Spleen (tissue), 13 donors: ENCODE measurements at places on chromosomes 3 and 15. TPM values are rescaled to one million over a fixed set of nuclear protein-coding genes. Genes with fewer than 3 reads are reported as not detected.

PLOD2 gene
- 10.7 TPM for total RNA-seq

WHAMM gene
- 12.8 TPM for total RNA-seq

C3orf22 gene
- total RNA-seq = not detected

STRA6 gene
- not detected for total RNA-seq

CD86 gene
- 19.5 TPM for total RNA-seq

GDPGP1 gene
- total RNA-seq = 7.3 TPM

SLC27A2 gene
- 0.19 TPM for total RNA-seq

CHRNA3 gene
- 0.66 TPM for total RNA-seq

CFAP100 gene
- total RNA-seq = not detected

BOC gene
- 8.8 TPM for total RNA-seq

C15orf61 gene
- total RNA-seq = 10.0 TPM

TRH gene
- total RNA-seq = not detected

TUSC7 gene
- not detected for total RNA-seq

NTRK3 gene
- total RNA-seq = 3.0 TPM

MASP1 gene
- total RNA-seq = 1.9 TPM

DNA sequence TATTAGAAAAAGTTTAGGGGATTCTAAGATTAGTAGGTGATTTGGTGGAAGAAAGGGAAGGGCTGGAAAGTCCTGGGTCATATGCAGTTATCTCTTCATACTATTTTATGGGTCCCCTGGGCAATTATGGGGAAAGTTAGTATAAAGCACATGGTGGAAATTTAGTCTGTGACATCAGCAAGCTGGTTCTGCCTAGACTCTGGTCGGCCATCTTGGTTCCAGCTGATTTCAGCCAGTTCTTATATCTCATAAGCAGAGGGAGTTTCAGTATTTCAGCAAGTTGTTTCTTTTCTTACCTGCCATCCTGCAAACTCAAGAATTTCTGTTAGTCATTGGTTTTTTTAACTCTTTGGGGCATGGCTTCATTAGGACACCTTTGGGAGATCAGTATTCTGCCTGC lies 1.0 kb upstream of the LYZL4 start:
- H3K27ac ChIP-seq = no peak overlapping the region
- H3K27me3 ChIP-seq = no peaks in the 10 kb centered on the region
- no peaks in the 10 kb centered on the region for H3K36me3 ChIP-seq
- no peaks in the 10 kb centered on the region for H3K4me1 ChIP-seq

- H3K36me3 ChIP-seq = peaks cover 23% of the 10 kb centered on the region
- H3K4me1 ChIP-seq = peaks cover 4% of the 10 kb centered on the region
- no peak overlapping the region for H3K4me3 ChIP-seq
These were observed 59.7 kb downstream of the SETD2 start for GRCh38 chr3:47104259-47104658.

GRCh38 chr3:32453346-32453745 lies 49.3 kb downstream of the CMTM6 start:
- peaks cover 14% of the 10 kb centered on the region for H3K36me3 ChIP-seq
- H3K4me1 ChIP-seq = peaks cover 10% of the 10 kb centered on the region
- no peaks in the 10 kb centered on the region for H3K27me3 ChIP-seq

DNA sequence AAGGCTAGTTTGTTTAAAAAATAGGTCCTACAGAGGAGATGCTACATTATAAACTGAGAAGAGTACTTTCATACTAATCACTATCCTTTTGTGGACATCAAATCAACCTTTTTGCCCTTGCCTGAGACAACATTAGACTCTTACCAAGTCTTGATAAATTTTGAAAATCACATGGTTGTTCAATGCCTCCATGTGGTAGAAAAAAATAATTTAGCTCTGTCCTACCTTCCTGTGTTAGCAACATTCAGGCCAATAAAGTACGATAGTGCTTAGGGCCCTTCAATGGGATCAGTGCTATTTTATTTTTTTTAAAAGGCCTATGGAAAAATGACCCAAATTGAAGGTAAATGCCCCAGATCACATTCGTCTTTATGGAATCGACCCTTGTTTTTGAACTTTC lies 5.0 kb upstream of the UBE2E1 start:
- no peak overlapping the region for H3K4me3 ChIP-seq
- no peaks in the 10 kb centered on the region for H3K36me3 ChIP-seq
- H3K27me3 ChIP-seq = no peaks in the 10 kb centered on the region
- H3K4me1 ChIP-seq = peaks cover 9% of the 10 kb centered on the region
- no peak overlapping the region for H3K27ac ChIP-seq
- DNase-seq = no peak

GRCh38 chr3:160780245-160780644 lies 24.2 kb downstream of the PPM1L start:
- H3K27ac ChIP-seq = no peak overlapping the region
- H3K4me1 ChIP-seq = peaks cover 3% of the 10 kb centered on the region
- H3K36me3 ChIP-seq = no peaks in the 10 kb centered on the region
- no peak for DNase-seq
- no peaks in the 10 kb centered on the region for H3K27me3 ChIP-seq

- H3K36me3 ChIP-seq = peaks cover 12% of the 10 kb centered on the region
- H3K27ac ChIP-seq = peak overlapping the region; percentile 93
- H3K4me1 ChIP-seq = peaks cover 65% of the 10 kb centered on the region
These were observed 12.9 kb downstream of the VPS18 start for GRCh38 chr15:40906991-40907802.

- no peaks in the 10 kb centered on the region for H3K36me3 ChIP-seq
- no peak for DNase-seq
- no peaks in the 10 kb centered on the region for H3K27me3 ChIP-seq
- no peak overlapping the region for H3K4me3 ChIP-seq
- no peaks in the 10 kb centered on the region for H3K4me1 ChIP-seq
These were observed 23.3 kb upstream of the BUB1B start for GRCh38 chr15:40137303-40138200.

- no peaks in the 10 kb centered on the region for H3K36me3 ChIP-seq
- H3K27me3 ChIP-seq = no peaks in the 10 kb centered on the region
- H3K27ac ChIP-seq = no peak overlapping the region
- DNase-seq = no peak
- no peak overlapping the region for H3K4me3 ChIP-seq
- no peaks in the 10 kb centered on the region for H3K4me1 ChIP-seq
These were observed 298.3 kb downstream of the ZBTB20 start for GRCh38 chr3:114848643-114849350.

DNA sequence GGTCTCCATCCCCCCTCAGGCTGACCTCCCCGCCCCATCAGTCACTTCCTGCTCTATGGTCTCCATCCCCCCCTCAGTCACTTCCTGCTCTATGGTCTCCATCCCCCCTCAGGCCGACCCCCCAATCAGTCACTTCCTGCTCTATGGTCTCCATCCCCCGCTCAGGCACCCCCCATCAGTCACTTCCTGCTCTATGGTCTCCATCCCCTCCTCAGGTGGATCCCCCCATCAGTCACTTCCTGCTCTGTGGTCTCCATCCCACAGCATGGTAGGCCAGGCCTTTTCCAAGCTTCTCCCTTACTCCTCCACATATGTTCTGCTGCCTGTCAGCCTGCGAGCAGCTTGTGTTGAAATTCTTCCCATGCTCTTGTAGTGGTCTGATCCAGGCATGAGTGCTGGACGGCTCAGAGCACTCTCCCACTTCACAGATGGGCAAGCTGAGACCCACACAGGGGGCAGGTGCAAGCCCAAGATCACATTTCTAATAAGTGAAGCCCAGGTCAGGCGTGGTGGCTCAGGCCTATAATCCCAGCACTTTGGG lies 36.8 kb downstream of the BDH1 start:
- H3K4me3 ChIP-seq = no peak overlapping the region
- DNase-seq = no peak
- H3K27ac ChIP-seq = no peak overlapping the region
- peaks cover 11% of the 10 kb centered on the region for H3K36me3 ChIP-seq
- H3K4me1 ChIP-seq = peaks cover 5% of the 10 kb centered on the region
- H3K27me3 ChIP-seq = no peaks in the 10 kb centered on the region

- no peaks in the 10 kb centered on the region for H3K36me3 ChIP-seq
- H3K27me3 ChIP-seq = no peaks in the 10 kb centered on the region
- no peak overlapping the region for H3K4me3 ChIP-seq
These were observed 207.7 kb upstream of the ATP11B start for GRCh38 chr3:182585532-182586150.

DNA sequence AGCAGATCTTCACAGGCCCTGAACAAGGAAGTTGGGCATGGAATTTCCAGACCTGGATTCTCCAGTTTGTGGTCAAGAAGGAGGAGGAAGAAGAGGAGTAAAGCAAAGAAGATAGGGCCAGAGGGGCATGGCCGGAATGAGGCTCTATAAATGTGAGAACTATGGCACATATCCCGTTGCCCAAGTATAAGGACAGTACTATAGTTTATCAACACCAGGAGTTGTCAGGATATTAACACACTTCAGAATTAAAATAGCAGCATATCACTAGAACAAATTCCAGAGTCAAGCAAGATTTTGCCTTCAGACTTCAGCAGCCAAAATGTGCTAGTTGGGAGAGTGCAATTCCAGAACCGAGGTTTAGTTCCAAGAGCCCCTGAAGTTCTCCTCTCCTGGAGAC lies 38.4 kb upstream of the PHLDB2 start:
- DNase-seq = no peak
- no peak overlapping the region for H3K4me3 ChIP-seq
- H3K27ac ChIP-seq = no peak overlapping the region
- no peaks in the 10 kb centered on the region for H3K36me3 ChIP-seq

- no peak for DNase-seq
- H3K36me3 ChIP-seq = no peaks in the 10 kb centered on the region
- H3K27ac ChIP-seq = no peak overlapping the region
- no peak overlapping the region for H3K4me3 ChIP-seq
- H3K27me3 ChIP-seq = no peaks in the 10 kb centered on the region
- no peaks in the 10 kb centered on the region for H3K4me1 ChIP-seq
These were observed 9.1 kb downstream of the GHRL start for GRCh38 chr3:10283638-10284037.

DNA sequence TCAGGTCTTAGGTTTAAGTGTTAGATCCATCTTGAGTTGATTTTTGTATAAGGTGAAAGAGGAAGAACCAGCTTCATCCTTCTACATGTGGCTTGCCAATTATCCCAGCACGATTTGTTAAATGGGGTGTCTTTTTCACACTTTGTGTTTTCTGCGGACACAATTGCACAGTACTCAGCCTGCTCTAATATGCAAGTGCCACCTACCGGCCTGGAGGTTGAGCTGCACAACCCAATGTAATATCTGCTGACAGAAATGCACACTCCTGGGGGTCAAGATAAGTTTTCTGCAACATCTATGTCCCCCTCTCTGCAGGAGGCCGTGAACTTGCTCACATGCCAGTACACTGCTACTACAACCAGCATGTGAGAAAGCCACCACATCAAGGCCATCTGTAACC lies 791.9 kb upstream of the ROBO1 start:
- no peaks in the 10 kb centered on the region for H3K4me1 ChIP-seq
- no peak for DNase-seq
- H3K36me3 ChIP-seq = no peaks in the 10 kb centered on the region
- H3K27me3 ChIP-seq = no peaks in the 10 kb centered on the region

GRCh38 chr15:69718916-69719315 lies 266.3 kb downstream of the RPLP1 start:
- H3K27me3 ChIP-seq = no peaks in the 10 kb centered on the region
- H3K4me3 ChIP-seq = no peak overlapping the region
- H3K4me1 ChIP-seq = peaks cover 34% of the 10 kb centered on the region

- H3K36me3 ChIP-seq = no peaks in the 10 kb centered on the region
- no peak overlapping the region for H3K27ac ChIP-seq
- no peaks in the 10 kb centered on the region for H3K27me3 ChIP-seq
- H3K4me1 ChIP-seq = no peaks in the 10 kb centered on the region
- no peak overlapping the region for H3K4me3 ChIP-seq
- DNase-seq = no peak
These were observed 408.7 kb downstream of the IL5RA start for GRCh38 chr3:2701471-2701870.

GRCh38 chr15:61558172-61559136 lies 329.4 kb upstream of the RORA start:
- H3K27me3 ChIP-seq = no peaks in the 10 kb centered on the region
- no peak overlapping the region for H3K4me3 ChIP-seq
- H3K27ac ChIP-seq = no peak overlapping the region
- H3K4me1 ChIP-seq = no peaks in the 10 kb centered on the region

GRCh38 chr15:42172475-42172874 lies 16.0 kb upstream of the PLA2G4F start:
- H3K4me1 ChIP-seq = peaks cover 21% of the 10 kb centered on the region
- no peak overlapping the region for H3K4me3 ChIP-seq
- H3K36me3 ChIP-seq = peaks cover 99% of the 10 kb centered on the region
- no peak overlapping the region for H3K27ac ChIP-seq

DNA sequence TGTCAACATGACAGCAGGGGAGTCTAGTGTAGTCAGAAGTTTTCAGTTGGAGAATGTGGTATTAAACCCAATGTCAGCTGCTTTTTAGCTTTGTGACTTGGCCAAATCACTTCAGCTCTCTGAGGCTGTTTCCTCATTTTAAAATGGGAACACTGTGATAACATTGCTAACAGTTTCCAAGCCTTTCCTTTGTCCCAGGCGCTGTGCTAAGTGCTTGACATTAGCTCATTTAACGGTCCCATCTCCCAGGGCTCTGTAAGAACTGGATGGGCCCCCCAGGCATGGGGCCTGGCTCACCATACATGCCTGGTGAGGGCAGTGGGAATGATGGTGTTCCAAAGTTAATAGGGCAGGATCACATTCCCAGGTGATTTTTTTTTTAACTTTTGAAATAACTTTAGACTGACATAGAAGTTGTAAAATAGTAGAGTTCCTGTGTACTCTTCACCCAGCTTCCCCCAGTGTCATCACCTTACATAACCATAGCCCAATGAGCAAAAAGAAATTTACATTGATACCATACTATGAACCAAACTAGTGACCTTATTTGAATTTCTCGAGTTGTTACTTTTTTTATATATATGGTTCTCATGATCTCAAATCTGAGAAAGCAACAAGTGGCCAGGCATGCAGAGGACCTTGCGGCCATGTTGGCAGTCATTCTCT lies 7.7 kb downstream of the RASL12 start:
- no peaks in the 10 kb centered on the region for H3K4me1 ChIP-seq
- no peak overlapping the region for H3K4me3 ChIP-seq
- DNase-seq = no peak
- no peaks in the 10 kb centered on the region for H3K27me3 ChIP-seq

GRCh38 chr15:94238539-94239118 lies 7.3 kb downstream of the MCTP2 start:
- H3K4me1 ChIP-seq = peaks cover 16% of the 10 kb centered on the region
- no peaks in the 10 kb centered on the region for H3K27me3 ChIP-seq
- H3K4me3 ChIP-seq = no peak overlapping the region
- no peaks in the 10 kb centered on the region for H3K36me3 ChIP-seq

DNA sequence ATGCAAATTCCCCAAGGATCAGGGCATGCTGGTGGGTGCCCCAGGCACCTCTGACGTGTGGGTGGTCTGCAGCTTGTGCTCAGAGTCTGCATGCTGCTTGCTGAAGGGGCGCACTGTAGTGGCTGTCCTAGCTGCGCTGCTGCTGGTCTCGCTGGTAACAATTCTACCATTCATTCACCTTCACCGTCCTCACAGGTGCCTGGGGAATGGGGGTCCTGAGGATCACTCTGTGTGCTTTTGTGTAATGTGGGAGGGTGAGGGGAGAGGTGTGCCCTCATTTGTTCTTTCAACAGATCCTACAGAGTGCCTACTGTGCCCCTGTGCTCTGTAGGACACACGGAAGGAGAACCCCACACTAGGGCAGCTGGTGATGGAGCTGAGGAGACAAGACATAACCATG lies 2.1 kb upstream of the ITGA11 start:
- no peak overlapping the region for H3K27ac ChIP-seq
- DNase-seq = no peak
- no peaks in the 10 kb centered on the region for H3K36me3 ChIP-seq
- no peaks in the 10 kb centered on the region for H3K27me3 ChIP-seq

GRCh38 chr15:67267951-67268941 lies 13.7 kb downstream of the IQCH start:
- H3K27ac ChIP-seq = no peak overlapping the region
- no peak overlapping the region for H3K4me3 ChIP-seq
- DNase-seq = no peak
- H3K27me3 ChIP-seq = no peaks in the 10 kb centered on the region
- no peaks in the 10 kb centered on the region for H3K36me3 ChIP-seq

- no peak overlapping the region for H3K27ac ChIP-seq
- no peaks in the 10 kb centered on the region for H3K36me3 ChIP-seq
- no peaks in the 10 kb centered on the region for H3K27me3 ChIP-seq
- DNase-seq = no peak
These were observed 298.0 kb upstream of the MME start for GRCh38 chr3:154782151-154782550.
